ENCODE measurements at places on chromosomes 3 and 15.

GRCh38 chr3:124969963-124970722 is 35.6 kb upstream of the MUC13 start:
- no peak for DNase-seq

DNA sequence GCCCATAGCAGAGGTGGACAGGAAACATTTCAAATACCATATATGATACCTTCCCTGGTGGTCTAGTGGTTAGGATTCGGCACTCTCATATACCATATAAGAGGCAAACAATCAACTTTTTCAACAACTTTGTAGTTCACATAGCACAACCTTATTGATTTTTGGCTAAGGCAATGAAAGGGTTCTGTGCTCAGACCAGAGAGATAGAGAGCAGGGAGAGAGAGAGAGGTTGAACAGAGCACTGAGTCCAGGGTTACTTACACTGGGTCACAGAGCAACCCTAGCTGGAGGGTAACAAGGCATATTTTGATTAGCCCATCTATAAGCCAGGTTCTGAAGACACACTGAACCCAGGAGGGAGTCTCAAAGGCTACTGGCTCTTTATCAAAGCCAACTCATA is 83.8 kb downstream of the PLCH1 start:
- no peak for DNase-seq

DNA sequence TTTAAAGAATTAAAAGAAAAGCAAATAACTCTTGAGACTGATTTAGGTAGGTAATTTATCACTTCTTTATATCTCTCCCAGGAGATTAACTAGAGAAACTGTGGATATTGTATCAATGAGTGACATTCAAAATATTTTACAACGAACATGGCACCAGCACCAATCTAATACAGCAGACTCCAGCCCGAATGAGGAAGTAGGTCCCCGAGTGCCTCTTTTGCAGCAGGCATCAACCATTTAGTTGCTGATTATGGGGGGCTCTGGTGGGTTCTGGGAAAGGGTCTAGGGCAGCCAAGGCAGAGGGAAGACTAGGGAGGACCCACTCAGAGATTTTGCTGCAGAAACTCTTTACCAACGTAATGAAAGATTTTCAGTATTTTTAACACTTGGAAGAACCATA is 31.7 kb upstream of the TTC14 start:
- no peak for DNase-seq

- DNase-seq, result no peak
These were observed 24.7 kb downstream of the KY start for GRCh38 chr3:134625885-134626741.

GRCh38 chr3:142394921-142395622 is 52.8 kb downstream of the XRN1 start:
- DNase-seq, result no peak

DNA sequence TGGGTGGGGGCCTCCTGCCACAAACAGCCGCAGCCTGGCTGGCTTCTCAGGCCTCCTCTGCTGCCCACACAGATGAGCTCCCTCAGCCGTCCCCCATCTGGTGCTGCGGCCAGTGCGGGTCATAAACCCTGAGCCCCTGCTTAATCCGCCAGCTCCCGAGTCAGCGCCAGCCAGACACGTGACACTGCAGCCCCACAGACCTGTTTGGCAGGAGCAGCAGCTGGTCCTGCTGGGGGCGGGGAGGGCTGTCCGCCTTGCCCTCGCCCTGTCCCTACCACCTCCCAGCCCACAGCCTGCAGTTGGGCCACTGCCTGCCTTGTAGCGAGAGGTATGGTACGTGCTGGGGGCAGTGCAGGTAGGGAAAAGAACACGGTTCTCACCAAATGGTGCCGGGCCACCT is 86.2 kb downstream of the IQSEC1 start:
- DNase-seq, result no peak

- DNase-seq, result no peak
These were observed 9.0 kb downstream of the GASK1A start for GRCh38 chr3:42988097-42988496.

- DNase-seq, result no peak
These were observed 191.7 kb upstream of the TPM1 start for GRCh38 chr15:62850791-62851291.

DNA sequence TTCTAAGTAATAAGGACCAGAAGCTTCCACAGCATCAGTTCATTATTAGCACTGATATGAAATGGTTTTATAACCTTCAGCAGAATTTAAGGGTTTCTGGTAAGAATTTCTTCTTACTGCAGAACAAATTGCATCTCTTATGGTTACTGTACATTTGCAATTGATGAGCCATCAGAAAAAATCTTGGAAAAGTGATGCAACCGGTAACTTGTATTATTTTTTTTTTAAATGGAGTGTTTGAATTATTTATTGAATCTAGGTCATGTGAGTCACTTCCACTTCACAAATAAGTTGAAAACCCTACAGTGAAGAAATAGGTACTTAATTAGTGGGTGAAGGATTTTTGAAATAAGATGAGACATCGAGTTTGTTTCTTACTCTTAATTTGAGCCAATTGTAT is 786.0 kb downstream of the TUSC7 start:
- no peak for DNase-seq

Data from DMS 273 treated with DMSO at 0.1 percent for 48 hours (cell line).